ENCODE measurements at places on chromosomes 7 and 10. TPM values are rescaled to one million over a fixed set of nuclear protein-coding genes. Genes with fewer than 3 reads are reported as not detected.

The TAS2R5 gene
- not detected for total RNA-seq

The ANKRD30A gene
- total RNA-seq = 1.2 TPM

The GPR26 gene
- not detected for total RNA-seq

The C10orf67 gene
- total RNA-seq = not detected

The GNGT1 gene
- not detected for total RNA-seq

The SH2D4B gene
- total RNA-seq = not detected

The CYP3A4 gene
- total RNA-seq = not detected
